ENCODE measurements at places on chromosomes 2 and 18.

- DNase-seq, result no peak
These were observed 23.1 kb downstream of the DYSF start for GRCh38 chr2:71476495-71476894.

DNA sequence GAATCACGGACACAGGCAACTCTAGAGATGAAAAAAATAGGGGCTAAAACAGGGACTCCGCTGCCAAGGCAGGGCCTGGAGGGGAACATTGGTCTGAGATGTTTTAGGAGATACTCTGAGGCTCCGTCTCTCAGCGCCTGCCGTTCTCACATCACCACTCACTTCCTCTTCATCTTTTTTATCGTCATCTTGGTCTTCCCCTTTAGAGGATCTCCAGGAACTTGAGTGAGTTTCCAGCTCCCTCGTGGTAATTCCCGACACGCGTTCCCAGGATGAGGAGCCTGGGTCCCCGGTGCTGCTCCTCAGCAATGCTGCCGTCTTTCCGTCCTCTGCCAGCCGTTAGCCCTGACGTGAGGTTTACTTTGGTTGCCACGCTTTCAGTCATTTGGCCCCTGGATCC lies 16.1 kb downstream of the MLPH start:
- no peak for DNase-seq

GRCh38 chr2:100446696-100447095 lies 23.6 kb upstream of the NMS start:
- no peak for DNase-seq

DNA sequence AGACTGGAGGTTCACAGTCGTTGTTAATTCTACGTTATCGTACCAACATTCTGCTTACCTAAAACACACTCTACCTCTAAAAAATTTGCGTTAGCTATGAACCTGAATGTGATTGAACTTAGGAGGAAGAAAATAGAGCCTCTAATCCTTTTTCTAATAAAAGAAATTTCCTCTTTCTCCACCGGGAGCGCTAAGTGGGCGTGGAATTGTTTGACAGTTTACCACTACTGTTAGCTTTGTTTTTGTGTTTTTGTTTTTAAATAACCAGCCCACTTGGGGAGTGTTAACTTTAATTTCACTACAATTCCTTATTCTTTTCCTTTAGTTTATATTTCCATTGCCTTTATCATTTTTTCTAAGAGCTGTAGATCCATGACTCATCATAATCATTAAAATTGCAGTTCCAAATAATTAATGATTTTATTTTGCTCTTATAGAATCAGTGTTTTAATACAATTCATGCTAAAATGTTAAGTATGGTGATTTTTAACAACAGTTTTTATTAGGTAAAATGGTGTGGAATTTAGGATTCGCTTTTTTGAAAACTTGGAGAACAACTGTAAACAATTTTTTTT lies 55.0 kb upstream of the ITM2C start:
- DNase-seq, result no peak

- no peak for DNase-seq
These were observed 2.3 kb upstream of the NCKAP1 start for GRCh38 chr2:183040604-183041003.

GRCh38 chr2:159633219-159633618 lies 16.9 kb upstream of the BAZ2B start:
- DNase-seq, result no peak

DNA sequence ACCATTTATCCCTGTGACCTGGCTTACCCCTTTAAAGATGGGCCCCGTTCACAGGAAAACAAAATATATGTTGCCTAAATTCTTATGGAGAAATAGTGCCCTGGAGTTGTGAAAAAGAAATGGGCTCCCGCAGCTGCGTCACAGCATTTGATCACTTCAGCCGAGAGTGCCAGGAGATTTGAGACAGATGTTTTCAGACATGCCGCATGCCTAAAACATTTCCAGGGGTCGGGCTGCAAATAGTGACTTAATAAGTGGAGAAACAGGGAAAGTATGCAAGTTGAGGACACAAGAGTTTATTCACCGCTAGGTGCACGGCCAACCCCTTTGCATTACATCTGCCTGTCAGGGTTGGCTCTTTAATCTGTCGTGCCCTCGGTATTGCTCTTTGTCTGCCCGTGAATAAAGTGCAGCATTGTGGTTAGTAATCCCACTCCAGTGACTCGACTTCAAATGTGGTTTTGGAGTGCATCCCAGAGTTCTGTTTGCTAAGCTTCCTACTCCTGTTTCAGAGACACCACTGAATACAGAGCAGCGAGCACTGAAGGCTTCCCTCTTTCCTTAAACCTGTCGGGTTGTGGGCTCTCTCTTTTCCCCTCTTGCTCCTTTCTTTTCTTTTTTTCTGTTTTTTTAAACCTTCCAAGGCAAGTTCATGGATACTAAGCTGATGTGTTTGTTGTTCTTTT lies 187.5 kb downstream of the LTBP1 start:
- DNase-seq, result peak; percentile 59

DNA sequence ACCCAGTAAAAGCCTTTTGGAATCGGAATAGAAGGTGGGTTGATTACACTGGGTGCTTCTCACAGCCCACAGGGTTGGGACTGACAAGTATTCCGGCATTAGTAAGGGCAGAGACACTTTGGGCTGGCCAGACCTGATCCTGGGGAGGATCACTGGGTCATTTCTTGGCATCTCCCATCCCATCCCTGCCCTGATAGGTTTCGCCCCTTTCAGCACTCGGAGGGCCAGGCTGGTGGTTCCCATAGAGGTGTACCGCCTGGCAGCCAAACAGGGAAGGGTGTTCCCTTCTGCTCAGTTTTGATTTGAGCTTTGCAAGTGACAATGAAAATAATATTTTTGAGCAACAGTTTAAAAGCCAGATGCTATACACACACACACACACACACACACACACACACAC lies 37.3 kb downstream of the CYP1B1 start:
- no peak for DNase-seq
